ENCODE measurements at places on chromosomes 16 and 17. TPM values are rescaled to one million over a fixed set of nuclear protein-coding genes. Genes with fewer than 3 reads are reported as not detected.

GRCh38 chr17:3401786-3402185 is 3.6 kb upstream of the OR1E1 start:
- no peak for DNase-seq

DNA sequence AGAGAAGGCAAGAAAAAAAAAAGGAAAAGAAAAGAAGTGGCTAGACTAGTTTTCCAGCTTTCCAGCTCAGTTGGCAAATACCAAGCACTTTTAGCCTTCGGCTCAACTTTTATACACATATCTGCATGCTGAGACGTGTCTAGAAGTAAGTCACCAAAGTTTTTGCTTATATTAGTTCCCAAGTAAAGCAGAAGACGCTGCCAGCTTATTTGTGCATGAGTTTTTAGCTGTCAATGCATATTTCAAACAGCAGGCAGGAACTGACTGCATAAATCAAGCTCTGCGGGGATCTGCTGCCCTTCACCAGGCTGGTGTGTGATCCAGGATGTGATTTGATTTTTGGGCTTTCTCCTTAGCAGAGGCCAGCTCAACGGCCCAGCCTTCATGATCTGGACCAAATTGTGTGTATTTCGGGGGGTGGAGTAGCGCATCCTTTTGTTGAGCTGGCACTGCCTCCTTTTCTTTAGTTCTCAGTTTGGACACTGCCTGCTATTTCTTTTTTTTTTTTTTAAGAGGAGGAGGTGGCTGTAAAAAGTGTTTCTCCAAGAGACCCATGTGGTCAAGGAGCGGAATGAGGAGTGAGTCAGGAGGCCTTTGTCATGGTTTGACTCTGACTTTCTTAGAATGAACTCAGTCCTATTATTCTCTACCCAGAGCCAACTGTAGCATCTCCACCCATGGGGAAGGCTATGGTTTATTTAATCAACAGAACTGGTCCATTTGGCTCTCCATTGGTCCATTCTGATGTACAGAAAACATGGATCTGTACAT is 162.6 kb upstream of the XYLT1 start:
- DNase-seq = no peak

DNA sequence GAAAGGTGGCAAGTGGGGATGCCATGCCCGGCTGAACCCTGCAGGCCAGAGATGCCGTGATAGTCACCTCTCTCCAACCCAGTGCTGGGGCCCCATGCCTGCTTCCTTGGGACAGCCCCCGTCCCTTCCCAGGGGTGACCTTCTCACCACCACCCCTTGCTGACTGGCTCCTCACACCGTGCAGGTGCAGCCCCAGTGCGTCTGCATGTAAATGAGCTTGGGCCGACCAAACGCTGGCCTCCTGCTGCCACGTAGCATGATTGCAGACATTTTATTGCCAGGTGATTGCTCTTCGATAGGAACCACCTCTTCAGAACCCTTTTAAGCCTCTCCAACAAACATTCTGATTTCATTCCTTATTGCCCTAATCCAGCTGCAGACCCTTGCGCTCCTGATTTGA is 32.5 kb downstream of the ASIC2 start:
- no peak for DNase-seq

DNA sequence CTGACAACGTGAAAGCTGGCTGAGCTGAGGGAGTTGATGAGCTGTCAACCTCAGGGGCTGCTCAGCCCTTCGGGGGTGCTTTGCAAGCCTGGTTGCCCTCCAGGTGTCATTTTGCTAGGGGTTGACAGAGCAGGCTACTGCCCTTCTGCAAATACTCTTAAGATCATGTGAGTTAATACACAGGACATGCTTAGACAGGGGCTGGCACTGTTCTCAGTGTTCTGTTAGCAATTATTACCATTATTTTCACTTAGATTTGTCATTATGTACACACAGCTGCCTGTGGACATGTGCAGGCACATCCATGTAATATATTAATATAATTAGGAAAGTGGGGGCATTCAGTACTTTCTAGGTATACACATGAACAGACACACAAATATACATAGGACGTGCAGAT is 554.3 kb upstream of the HSBP1 start:
- DNase-seq = no peak

Gene EMP2
- total RNA-seq = 3.4 TPM

GRCh38 chr17:299546-299945 is 53.1 kb downstream of the RPH3AL start:
- no peak for DNase-seq

GRCh38 chr16:8893976-8894690 is 12.0 kb downstream of the LITAFD start:
- DNase-seq = no peak

Measured in occipital lobe (tissue), 3 donors.